ENCODE measurements at places on chromosomes 11 and 22.

DNA sequence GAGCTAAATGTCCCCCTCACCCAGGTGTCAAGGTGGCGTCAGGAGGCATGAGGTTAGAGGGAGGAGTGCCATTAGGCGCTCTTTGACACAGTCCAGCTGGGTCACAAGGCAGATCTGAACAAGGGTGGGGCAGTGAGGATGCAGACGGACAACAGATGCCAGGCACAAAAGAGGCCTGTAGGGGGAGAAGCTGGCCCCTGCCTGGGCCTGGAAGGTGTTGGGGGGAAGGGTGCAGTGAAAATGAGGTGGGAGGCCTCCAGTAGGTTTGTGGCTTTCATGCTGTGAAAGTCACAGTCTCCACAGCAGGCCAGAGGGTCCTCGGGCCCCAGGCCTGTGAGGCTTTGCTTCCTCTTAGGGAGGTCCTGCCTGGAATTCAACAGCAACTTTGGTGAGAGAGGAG, 85.0 kb upstream of the PLET1 start:
- no peak for DNase-seq

DNA sequence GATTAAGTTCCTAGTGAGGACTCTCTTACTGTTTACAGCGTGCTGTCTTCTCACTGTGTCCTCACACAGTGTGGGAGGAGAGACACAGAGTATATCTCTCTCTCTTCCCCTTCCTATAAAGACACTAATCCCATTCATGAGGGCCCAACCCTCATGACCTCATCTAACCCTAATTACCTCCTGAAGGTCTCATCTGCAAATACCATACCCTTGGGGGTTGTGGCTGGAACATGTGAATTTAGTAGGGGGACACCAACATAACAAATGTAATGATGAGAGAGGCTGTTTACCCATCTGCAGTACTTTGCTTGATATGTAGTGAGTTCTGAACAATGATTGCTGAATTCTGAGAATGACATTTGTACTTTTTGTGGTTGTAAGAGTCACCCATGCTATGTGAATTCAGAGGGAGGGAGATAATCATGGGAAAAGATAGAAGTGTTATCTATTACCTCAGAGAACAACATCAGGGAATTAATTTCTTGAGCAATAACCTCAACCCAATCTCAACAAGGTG, 4.9 kb upstream of the OR52W1 start:
- no peak for DNase-seq

DNA sequence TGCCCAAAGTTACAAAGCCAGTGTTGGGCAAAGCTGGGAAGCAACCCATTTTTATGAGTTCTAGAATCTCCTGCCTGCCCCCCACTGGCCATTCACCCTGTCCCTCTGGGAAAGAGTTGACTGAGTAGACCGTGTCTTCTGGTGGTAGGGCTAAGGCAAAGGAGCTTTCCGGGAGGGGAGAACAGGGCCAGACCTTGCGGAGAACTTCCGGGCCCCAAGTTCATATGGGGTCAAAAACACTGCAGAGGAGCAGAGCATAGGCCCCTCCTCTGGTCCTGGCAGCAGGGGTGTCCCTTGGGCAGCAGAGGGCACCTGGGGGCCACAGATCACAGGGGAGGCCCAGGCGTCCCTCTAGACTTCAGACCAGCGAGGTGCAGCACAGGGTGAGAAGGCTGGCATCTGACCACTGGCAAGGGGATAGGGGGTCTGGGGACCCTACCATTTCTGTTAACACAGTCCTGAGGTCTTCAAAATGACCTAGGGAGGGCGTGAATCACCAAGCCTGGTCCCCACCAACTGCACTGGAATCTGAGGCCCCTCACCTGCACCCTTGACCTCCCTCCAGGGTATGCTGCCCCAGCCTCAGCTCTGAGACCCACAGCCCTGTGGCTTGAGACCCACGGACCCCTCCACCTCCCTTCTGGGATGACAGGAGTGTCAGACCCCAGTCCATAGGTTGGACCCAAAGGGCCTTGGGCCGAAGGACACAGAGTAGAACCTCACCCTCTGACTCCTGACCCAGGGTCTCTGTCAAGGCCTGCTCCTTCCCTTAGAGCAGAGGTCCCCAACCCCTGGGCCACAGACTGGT, 1.3 kb upstream of the ARAP1 start:
- no peak for DNase-seq

DNA sequence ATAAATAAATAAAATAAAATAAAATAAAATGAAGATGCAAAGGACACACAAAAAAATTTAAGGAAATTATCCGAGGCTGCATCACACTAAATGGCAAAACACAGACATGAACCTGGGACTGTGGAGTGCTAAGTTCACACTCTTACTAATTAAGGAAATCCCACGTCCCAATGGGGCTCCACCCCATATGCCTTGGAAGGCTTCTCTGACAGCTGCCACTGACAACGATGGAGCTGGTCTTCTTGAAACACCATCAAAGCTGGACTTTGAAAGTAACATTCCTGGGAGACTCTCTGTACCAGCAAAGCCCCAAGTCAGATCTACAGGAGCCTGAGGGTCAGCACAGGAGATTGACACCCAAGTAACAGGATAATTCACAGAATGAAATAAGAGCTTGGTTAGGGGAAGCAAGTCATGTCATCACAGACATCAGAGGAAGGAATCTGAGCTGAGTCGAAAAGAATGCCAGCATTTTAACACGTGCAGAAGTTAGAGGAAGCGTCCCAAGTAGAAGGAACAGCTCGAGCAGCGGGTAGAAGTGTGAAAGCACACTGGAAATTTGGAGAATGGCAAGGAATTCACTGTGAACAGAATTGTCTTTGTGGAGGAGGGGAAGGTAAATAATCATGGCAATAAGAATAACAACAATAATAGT, 13.8 kb downstream of the TPST2 start:
- no peak for DNase-seq

GRCh38 chr11:62560566-62561103, 13.1 kb downstream of the EEF1G start:
- peak; percentile 94 for DNase-seq

DNA sequence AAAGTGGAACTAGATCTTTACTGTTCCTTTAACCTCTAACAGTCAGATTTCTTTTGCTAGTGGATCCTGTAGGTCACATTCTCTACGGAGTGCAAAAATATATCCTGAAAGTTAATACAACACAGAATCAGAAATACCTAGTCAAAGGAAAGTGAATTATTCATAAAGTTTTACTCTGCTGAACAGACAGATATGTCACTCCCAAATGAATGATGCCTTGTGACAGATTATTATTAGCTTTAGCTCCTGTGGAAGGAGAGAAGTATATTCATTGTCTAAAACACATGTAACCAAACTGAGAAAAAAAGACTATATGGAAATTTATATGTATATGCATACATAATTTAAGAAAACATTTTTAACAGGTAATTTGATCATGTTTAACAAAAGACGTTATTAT, 1497.2 kb upstream of the RAG2 start:
- DNase-seq, result no peak

- no peak for DNase-seq
These were observed 176.2 kb upstream of the FAT3 start for GRCh38 chr11:92048415-92048814.

DNA sequence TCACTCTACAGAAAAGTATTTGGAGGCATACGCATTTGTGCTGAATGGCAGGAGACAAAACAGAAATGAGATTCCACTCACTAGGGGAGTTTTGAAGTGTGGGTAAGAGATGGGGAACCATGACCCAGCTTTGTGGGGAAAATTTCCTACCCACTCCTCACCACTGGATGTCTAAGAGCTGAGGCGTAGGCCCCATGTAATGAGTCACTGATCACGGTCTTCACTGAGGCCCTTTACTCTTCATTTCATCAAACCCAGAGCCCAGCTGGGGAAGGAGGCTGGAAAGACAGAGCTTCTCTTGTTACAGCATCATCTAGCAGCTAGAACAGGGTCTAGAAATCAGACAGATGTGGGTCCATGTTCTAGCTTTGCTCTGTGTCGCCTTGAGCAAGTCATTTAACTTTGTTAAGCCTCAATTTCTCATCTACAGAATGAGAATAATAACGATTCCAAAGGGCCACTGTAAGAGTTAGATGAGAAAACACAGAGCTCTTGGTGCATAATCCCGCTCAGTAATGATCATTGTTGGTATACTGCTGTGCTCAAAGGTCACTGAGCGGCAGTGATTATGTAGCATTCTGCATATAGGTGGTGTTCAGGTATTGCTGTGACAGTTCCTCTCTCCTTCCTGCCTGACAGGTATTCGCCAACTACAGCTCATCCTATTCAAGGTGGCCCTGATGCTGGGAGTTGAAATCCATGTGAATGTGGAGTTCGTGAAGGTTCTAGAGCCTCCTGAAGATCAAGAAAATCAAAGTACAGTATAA, 97.2 kb downstream of the MICAL2 start:
- no peak for DNase-seq

- DNase-seq, result no peak
These were observed 423.5 kb upstream of the B3GAT1 start for GRCh38 chr11:134835561-134835960.

- no peak for DNase-seq
These were observed 21.2 kb downstream of the SLC5A12 start for GRCh38 chr11:26700574-26701235.

- DNase-seq, result no peak
These were observed 28.4 kb downstream of the GRAMD1B start for GRCh38 chr11:123458501-123458900.

GRCh38 chr11:102438311-102439062, 14.1 kb downstream of the TMEM123 start:
- no peak for DNase-seq

DNA sequence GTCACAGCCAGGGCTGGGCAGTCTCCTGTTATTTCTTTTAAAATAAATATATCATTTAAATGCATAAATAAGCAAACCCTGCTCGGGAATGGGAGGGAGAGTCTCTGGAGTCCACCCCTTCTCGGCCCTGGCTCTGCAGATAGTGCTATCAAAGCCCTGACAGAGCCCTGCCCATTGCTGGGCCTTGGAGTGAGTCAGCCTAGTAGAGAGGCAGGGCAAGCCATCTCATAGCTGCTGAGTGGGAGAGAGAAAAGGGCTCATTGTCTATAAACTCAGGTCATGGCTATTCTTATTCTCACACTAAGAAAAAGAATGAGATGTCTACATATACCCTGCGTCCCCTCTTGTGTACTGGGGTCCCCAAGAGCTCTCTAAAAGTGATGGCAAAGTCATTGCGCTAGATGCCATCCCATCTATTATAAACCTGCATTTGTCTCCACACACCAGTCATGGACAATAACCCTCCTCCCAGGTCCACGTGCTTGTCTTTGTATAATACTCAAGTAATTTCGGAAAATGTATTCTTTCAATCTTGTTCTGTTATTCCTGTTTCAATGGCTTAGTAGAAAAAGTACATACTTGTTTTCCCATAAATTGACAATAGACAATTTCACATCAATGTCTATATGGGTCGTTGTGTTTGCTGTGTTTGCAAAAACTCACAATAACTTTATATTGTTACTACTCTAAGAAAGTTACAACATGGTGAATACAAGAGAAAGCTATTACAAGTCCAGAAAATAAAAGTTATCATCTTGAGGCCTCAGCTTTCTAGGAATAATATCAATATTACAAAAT, 13.4 kb downstream of the OR51B4 start:
- no peak for DNase-seq

GRCh38 chr11:78560826-78561484, 13.7 kb downstream of the NARS2 start:
- DNase-seq, result no peak

DNA sequence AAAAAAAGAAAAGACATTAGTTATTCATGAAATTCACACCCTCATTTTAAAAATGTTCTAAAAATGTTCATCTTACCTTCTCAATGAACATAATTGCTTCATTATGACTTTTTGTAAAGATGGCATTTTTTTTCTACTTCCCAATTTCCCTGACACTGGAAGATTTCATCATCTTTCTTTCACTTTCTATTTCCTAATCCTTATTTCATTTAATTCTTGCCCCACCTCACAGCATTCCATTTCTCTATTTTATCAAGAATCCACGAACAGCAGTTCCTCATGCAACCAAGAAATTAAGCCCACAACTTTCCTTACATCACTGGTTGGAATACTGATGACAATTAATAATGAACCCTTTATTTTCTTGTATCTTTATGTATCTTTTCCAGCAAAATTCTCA, 1.9 kb downstream of the PATL1 start:
- no peak for DNase-seq

DNA sequence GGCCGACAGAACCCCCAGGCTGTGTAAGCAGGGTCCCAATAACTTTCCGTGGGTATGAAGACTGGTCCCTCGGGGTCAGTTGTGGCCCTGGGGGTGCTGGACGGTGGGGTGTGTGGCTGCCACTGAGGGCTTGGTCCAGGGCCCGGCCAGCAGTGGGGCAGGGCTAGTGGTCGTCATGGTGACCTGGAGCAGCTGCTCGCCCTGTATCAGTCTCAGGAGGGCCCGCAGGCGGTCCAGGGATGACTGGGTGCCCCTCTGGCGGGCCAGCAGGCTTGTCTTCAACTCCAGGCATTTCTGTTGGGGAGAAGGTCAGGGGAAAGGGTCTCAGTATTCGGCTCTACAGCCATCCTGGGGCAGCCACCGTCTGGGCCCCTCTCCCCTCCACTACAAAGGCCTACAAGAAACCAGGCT, 126.8 kb downstream of the PHF21B start:
- no peak for DNase-seq

GRCh38 chr11:121564948-121565684, 112.3 kb upstream of the SORL1-AS1 start:
- DNase-seq, result no peak

- DNase-seq, result no peak
These were observed 28.5 kb upstream of the CCDC34 start for GRCh38 chr11:27391331-27392015.

- no peak for DNase-seq
These were observed 70.7 kb upstream of the CCDC179 start for GRCh38 chr11:22930816-22931594.

DNA sequence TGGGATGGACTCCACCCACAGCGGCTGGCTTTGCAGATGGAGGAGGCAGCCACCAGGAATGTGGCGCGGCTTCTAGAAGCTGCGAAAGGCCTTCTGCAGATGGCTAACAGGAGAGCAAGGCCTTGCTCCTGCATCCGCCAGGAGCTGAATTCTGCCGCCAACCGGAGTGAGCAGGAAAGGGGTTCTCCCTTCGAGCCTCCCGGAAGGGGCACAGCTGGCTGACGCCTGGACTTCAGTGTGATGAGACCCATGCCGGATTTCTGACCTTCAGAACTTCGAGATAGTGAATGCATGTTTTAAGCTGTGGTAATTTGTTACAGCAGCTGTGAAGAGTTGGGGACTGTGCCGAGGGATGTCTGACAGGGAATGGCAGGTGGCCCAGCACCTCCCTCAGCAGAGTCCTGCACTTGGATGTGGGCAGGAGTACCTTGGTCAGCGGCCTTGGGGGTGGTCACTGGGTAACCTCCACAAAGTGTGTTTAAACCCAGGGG, 7.7 kb downstream of the TBC1D22A start:
- DNase-seq, result no peak

DNA sequence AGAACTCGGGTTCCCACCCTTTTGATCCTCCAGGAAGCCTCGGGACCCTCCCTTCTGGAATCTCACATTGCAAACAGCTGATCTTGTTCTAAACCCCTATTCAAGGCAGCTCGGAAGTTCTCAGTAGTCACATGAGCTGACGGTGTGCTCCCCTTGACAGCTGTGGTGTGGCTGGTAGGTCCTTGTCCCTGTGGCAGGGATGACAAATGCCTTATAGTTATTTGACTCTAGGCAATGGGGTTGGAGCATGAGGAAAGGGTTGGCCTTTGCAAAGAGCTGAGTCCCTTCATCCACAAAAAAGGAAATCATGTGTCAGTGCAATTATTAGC, 23.6 kb downstream of the EIF4G2 start:
- DNase-seq, result no peak

Measured in SW 1271 (cell line).